Hematopoietic multipotent progenitor cell (in vitro differentiated cells): ENCODE measurements at places on chromosomes 6 and 20.
A peak's percentile ranks its signal among the peaks of the same experiment; 100 is the strongest.

DNA sequence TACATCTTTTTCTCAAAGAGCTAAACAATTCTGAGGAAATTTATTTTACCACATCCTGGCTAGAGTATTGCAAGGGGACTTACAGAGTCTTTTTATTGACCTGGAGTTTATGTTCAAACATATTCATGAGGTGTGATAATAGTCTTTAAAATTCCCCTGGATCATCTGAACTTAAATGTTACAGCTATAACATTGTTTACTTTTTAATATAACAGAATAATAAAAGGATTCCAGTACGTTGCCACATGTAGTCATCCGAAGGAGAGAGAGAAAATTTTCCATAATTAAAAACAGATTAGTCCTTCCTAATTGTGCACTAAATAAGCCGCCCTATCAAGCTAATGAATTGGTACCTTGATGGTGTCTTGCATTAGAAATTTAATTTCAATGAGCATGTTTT, 765.4 kb upstream of the MAP3K7 start:
- DNase-seq, result no peak

DNA sequence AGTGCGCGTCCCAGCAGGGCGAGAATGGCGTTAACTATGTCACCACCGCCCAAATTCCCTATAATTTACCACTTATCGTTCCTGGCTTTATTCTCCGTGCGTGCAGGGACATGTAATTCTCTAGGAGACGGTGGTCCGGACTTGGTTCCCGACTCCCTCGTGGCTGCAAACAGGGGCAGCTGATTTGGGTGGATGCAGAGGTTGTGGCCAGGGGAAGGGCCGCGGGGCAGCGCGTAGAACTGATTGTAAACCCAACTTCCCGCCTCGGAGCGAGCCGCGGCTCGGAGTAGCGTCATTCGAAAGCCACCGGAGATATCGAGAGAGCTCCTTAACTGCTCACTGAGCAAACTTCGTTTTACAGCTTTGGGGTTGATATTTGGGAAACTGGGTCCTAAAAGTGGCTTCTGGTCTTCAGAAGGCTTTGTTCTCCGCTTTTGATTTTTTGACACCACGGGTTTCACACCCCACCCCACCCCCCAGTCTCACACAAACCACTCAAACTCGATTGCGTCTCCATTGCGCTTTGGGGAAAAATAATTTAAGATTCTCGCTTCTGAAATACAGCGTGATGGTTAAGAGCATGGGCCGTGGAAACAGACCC, 17.5 kb upstream of the ZSCAN9 start:
- peak; percentile 59 for DNase-seq

DNA sequence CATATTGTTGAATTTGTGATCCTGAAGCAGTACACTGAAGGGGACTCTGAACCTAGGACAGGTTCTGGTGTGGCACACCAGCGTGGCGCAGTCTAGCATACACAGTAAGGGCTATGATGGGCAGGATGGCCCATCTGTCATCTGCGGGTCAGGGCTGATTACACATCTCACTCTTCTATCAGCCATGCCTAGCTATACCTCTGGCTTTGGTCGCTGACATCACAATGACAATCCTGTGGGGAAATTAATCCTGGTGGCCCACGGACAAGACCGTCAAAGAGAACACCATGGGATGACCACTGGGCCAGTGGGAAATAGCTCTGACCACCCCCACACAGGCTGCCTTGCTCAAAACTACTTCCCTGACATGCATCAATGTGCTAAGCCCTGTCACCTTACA, 2.8 kb downstream of the SNHG17 start:
- no peak for DNase-seq

DNA sequence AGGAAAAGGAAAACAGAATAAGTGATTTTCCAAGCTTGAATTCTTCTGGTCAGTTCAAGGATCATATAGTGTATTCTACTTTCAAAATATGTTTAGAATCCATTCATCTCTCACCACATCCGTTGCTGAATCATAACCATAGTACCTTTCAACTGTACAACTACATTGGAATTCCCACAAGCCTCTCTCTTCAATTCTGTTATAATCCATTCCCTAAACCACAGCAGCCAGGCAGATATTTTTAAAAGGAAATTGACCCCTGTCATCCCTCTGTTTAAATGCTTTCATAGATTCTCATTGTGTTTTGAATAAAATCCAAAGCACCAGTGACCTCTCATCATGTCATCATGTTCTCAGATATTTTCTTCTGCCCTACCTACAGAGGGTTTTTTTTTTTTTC, 412.7 kb downstream of the GRIK2 start:
- no peak for DNase-seq

- DNase-seq, result no peak
These were observed 21.7 kb downstream of the THBS2 start for GRCh38 chr6:169231790-169232506.

- DNase-seq, result no peak
These were observed 95.1 kb upstream of the EXOC2 start for GRCh38 chr6:788058-788457.

DNA sequence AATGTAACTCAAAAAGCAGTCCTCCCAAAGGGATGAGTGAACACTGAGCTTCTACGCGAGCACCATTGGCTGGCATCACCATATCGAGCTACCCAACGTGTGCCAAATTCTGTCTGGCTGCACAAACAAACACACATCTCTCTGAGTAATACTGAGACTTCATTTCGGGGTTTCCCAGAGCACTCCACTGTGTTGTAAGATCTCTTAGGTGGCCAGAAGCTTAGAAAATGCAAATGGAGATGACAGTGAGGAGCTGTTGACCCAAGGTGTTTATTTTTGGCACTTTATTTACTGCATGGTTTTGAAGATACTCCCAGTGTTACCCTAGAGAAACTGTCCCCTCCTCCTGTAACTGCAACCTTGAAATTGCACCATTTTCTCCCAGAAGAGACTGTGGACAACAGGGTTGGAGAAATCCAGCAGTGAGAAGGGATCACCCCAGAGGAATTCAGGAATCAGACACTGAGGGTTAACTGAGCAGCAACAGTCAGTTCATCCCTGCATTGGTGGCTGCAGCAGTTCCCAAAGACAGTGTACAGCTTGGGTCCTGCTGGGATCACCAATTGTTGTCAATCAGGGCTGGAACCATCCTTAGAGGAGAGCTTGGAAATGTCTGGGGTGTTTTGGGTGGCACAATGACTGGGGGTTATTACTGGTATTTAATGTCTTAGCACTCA, 1.0 kb upstream of the RIPOR2 start:
- no peak for DNase-seq

- no peak for DNase-seq
These were observed 496 bp downstream of the TMEM242 start for GRCh38 chr6:157322792-157323254.
